Naive thymus-derived CD8-positive, alpha-beta T cell (primary cell): ENCODE measurements at places on chromosomes 4 and X. TPM values are rescaled to one million over a fixed set of nuclear protein-coding genes. Genes with fewer than 3 reads are reported as not detected.

GRCh38 chr4:88179261-88179660 lies 20.8 kb upstream of the ABCG2 start:
- no peak for DNase-seq

DNA sequence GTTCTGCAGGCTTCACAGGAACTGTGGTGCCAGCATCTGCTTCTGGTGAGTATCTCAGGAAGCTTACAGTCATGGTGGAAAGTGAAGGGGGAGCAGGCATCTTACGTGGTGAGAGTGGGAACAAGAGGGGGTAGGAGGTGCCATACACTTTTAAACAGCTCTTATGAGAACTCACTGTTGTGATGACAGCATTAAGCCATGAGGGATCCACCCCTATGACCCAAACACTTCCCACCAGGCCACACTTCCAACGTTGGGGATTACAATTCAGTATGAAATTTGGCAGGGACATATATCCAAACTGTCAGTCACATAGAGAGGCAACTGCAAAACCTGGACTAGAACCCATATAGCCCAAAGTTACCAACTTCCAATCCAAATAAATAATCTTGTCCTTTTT lies 43.1 kb upstream of the ZCCHC12 start:
- no peak for DNase-seq

The CXCL13 gene
- not detected for polyA plus RNA-seq

The FOXO4 gene
- polyA plus RNA-seq, result 1.7 TPM

DNA sequence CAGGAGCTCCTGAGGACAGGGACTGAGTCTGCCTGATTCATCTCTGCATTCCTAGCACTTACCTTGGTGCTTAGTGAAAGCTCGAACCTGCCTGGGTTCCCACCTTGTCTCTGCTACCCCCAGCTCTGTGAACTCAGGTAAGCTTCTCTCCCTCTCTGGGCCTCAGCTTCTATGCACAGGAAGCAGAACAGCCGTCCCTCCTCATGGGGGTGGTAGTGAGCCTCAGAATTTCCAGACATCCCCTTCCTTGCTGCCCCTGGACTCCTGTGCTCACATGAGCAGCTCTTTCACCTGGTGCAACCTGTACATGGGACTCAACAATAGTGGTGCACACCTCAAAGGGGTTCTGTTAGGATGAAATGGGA lies 50.8 kb downstream of the HTRA3 start:
- no peak for DNase-seq

DNA sequence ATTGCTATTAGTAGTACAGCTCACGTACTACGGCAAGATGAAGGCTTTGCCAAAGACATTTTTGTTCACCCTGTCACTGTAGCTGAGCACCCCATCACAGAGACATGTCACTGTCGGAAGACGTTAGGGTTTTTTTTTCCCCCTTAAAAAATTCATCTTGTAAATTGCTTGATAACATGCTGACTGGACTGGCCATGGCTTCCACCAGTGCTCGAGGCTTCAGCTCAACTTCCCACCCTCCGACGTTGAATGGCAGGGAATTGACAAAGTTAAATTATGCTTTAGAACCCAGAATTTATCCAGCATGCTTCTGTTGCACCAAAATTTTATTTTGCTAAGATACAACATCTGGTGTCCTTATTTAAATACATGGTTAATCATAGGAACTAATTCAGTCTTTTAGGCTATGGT lies 707 bp upstream of the OTUD4 start:
- no peak for DNase-seq

The IL2 gene
- polyA plus RNA-seq, result not detected

- DNase-seq, result no peak
Measured at GRCh38 chr4:4662230-4662629, 120.4 kb upstream of the STX18 start.

- DNase-seq, result peak; percentile 2
Measured at GRCh38 chr4:147732518-147733235, 789 bp downstream of the ARHGAP10 start.
